ENCODE measurements at places on chromosomes 16 and 17.

DNA sequence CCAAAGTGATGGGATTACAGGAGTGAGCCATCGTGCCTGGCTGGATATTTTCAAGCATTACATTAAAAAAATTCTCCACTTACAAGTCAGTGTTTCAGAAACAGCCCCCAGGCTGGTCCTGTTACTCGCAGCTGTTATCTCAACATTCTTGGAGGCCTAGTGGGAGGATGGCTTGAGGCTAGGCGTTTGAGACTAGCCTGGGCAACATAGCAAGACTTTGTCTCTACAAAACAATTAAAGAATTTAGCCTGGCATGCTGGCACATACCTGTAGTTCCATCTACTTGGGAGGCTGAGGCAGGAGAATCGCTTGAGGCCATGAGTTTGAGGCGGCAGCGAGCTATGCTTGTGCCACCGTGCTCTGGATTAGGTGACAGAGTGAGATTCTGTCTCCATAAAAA is 26.5 kb upstream of the SPNS3 start:
- no peak for DNase-seq

GRCh38 chr16:17235147-17235815 is 235.5 kb downstream of the XYLT1 start:
- no peak for DNase-seq

DNA sequence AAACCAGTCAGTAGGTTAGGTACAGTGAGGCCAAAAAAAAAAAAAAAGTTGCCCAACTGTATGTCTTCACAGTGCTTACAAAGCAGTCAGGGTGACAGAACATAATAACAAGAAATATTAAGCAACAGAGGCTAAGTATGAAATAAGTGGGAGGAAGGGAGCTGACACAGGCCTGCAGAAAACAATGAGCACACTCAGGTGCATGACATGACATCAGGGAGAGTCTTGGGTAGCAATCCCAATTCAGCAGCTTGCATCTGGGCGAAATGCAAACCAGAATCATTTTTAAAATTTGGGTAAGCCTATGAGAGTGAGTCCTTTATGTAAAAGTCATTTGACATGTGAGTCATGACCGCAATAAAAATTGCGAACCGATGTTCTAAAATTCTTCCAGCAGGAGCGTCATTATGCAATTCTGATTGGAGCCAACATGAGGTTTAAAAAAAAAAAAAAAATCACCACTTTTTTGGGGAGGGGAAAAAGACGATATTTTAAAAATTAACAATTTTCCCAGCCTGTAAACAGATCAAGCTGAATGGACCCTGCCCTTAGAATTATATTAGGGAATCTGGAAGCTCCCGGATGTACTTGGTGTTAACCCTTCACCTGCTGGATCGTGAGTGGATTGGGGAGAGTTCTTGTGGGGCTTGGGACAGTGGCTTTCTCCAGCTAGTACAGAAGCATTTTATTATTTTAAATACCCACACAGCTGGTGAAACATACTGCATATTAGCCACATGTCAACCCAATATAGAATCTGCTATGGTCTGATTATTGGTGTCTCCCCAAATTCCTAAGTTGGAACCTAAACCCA is 127.9 kb downstream of the NPIPB5 start:
- no peak for DNase-seq

- DNase-seq = peak; percentile 22
Observed at GRCh38 chr17:80826955-80827645, 164.5 kb upstream of the CHMP6 start.

- no peak for DNase-seq
Observed at GRCh38 chr17:46147296-46147695, 45.9 kb downstream of the KANSL1 start.

- DNase-seq = no peak
Observed at GRCh38 chr17:27951872-27952271, 58.7 kb upstream of the LYRM9 start.

Data from activated naive CD4-positive, alpha-beta T cell treated with anti-CD3 and anti-CD28 coated beads, Interleukin-2, amount 50 U/mL, for 16 hours (primary cell).